GM04503 (cell line): ENCODE measurements at places on chromosomes 16 and 17.

DNA sequence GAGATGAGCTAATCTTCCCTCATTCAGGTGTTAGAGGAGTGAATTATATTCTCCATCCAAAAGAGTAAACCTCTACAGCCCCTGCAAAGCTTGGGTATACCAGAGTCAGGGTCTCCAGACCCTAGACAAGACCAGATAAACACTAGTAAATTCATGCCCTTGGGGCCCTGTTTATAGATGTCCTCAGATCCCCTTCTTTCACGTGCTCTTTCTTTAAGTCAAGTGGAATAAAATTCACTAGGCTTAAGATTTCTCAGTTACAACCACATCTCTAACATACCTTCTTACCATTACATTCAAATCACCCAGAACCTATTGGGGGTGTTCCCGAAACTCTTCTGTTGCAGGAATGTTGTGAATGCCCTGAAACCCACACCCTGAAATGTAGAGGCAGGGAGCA, 2.2 kb upstream of the C17orf58 start:
- no peak for DNase-seq

DNA sequence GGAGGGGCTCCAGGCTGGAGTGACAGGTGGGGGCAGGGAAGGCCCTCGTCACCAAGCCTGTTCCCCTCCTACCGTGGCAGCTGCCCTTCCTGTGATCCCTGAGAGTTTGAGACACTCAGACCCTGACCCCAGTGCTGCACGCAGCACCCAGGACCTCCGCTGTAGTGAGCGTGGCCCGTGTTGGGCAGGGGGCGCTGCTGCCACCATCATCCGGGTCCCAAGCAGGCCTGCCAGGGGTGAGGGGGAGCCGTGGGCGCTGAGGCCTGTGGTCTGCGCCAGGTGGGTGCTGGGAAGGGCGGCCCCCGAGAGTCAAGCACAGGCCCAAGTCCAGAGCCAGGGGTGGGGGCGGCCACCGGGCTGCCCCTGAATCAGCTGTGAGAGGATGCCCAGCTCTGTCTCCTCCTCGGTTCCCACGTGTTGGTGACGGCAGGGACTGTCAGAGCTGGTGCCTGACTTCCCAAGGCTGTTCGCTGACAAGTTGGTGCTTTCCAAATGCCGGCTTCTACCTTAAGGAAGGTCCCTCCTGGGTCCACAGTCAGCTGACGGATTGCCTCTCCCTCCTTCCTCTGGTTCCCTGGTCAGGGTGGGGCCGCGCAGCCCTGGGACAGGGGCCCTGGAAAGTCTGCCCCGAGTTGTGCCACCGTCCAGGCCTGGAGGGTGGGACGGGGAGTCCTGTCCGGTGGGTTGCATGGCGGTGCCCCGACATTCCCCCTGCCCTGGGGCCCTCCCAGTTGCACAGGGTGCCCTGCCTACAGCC, 31.1 kb downstream of the TPSG1 start:
- DNase-seq = no peak

DNA sequence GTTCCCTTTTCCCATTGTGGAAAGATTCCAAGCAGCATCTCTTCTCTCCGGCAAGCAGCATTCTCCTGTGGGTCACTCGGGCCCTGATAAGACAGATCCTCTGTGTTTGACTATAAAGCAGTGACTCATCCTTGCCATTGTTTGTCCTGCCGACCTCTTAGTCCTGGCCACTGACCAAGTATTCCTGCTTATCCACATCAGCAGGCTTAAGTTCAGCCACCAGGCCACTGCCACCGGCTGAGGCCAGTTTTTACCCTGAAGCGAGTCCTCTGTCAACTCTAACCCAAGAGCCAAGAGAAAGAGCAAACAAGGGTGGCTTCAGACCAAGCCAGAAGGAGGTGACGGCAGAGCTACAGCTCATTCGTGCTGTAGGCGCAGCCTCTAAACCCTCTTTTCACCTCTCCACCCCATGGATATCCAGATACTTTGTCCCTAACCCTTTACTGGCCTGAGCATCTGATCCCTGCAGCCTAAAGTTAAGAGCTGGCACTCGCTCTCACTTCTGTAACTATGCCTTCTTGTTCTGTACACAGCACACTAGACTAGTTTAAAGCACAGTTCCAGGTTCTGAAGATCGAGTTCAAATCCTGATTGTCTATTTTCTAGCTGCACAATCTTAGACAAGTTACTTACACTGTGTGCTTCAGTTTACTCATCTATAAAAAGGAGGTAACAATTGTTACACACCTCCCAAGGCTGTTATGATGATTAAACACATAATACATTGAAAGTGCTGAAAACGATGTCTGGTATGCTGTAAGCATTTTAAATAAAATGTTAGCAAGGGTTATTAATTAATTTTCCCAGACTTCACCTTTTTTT, 31.0 kb downstream of the SOX9 start:
- DNase-seq = no peak

DNA sequence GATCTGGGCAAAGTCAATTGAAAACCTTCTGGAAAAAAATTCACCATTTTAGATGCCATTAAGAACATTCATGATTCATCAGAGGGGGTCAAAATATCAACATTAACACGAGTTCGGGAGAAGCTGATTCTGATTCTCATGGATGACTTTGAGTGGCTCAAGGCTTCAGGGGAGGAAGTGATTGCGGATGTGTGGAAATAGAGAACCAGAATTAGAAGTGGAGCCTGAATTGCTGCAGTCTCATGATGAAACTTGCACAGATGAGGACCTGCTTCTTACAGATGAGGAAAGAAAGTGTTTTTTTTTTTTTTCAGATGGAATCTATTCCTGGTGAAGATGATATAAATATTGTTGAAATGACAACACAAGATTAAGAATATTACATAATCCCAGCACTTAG, 12.9 kb downstream of the ITGAX start:
- DNase-seq = no peak

GRCh38 chr17:19978209-19978802, 678 bp upstream of the AKAP10 start:
- DNase-seq = no peak

GRCh38 chr16:15487336-15488284, 53.2 kb downstream of the BMERB1 start:
- no peak for DNase-seq

DNA sequence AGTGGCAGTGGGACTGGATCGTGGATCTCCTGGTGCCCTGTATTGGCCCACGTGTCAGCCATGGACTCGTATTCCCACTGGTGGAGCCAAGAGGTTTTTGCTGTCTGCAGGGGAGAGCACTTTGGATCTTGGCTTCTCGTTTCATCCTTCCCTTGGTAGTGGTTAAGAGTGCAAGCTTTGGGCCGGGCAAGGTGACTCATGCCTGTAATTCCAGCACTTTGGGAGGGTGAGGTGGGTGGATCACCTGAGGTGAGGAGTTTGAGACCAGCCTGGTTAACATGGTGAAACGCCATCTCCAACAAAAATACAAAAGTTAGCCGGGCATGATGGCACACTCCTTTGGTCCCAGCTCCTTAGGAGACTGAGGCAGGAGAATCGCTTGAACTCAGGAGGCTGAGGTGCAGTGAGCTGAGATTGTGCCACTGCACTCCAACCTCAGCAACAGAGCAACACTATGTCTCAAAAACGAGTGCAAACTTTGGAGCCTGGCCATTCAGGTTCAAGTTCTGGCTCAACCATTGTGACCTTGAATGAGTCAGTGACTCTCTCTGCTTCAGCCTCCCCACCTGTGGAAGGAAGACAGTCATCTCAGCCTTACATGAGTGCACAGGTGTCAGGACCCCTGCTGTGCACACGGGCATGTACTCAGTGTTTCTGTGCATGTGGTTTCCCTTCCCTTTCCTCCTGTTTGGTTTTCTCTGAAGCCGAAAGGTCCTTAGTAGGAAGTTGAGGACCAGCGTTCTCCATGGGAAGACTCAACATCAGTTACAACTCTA, 57.4 kb downstream of the PLCG2 start:
- DNase-seq = no peak

DNA sequence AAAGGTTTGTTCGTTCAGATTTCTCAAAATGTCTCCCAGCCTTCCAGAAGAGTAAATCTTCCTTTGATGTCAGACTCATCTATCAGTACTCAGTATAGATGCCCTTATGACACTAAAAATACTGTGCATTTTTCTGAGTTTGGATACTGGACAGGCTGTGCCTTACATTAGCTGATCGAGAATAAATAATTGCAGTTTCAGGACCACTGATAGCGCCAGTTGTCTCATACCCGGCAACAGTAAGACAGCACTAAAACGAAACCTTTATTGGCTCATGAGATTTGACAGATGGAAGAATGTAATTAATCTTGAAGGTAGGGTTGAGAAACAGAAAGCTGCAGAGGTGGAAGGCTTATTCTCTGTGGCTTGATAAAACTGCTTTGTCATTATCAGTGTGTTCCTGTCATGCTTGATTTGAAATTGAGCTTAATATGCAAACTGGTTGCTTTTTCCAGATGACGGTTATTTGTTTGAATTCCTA, 1.2 kb downstream of the ATP6V0A1 start:
- no peak for DNase-seq

- DNase-seq = no peak
These were observed 4.4 kb downstream of the GJD3 start for GRCh38 chr17:40360091-40360490.

DNA sequence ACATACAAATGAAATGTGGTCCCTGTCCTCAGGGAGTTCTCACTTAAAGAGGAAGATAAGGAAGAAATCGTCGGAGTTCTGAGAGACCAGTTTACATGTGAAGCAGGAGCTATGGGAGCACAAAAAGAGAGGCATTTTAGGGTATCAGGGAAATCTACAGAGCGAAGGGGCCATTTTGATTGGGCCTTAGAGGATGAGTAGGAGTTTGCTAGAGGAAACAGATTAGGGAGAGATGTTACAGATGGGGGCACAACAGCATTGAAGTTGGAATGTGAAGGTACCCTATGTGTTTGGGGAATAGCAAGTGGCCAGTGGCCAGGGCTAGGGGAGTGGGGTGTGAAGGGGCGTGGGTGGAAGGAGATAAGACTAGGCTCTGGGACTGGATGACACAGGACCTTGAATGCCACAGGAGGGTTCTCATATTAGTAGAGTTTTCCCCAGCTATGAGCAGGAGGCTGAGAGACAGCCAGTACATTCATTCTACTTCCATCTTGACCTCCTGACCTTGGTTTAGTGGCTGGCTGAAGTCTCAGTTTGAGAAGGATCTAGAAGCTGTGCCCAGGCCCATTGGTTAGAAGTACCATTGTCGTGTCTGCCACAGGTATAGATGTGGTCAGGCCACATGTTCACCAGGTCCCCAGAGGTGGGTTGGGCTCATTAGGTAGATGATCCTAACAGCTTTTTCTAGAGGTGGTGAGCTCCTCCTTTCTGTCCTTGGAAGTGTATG, 34.8 kb downstream of the CPNE2 start:
- no peak for DNase-seq

GRCh38 chr16:49987381-49987780, 37.6 kb upstream of the CNEP1R1 start:
- no peak for DNase-seq

- no peak for DNase-seq
These were observed 9.9 kb upstream of the CCL5 start for GRCh38 chr17:35889818-35890773.

- no peak for DNase-seq
These were observed 87.3 kb downstream of the MAP2K6 start for GRCh38 chr17:69501591-69502468.

DNA sequence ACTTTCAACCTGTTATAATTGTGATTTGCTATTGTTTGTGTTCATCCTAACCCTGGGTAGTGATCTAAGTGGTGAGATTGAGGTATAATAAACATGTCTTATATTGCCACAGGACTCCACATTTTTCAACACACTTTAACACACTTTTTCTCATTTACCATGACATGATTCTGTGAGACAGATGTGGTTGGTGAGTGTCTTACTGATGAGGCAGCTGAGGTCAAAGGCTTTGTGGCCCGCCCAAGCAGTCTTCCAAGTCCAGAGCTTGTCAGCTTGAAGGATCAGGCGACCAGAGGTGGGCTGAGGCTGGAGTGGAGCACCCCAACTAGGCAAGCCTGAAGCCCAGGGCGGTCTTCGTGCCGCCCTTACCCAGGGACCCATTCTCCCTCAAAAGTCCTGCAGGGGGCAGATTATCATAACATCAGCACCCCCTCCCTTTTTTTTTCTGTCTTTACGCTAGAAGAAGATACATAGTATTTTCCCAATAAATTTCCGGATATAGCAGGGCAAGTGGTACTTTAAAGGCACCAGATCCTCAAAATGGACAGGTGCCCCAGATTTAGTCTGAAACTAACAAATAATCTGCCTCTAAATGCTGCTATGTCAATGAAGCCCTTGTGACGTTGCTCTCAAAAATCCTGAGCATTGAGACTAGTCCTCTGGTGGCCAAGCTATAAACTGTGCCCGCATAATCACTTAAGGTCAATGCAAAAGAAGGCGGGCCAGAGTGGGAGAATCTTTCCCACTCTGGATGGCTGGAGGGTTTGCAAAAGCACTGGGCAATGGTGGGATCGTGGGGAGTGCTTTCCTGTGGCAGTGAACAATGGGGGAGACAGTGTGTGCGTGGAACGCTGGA, 21.1 kb downstream of the KCTD19 start:
- no peak for DNase-seq

- no peak for DNase-seq
These were observed 26.5 kb upstream of the AATK start for GRCh38 chr17:81192386-81193050.

GRCh38 chr16:81831722-81832126, 52.6 kb downstream of the PLCG2 start:
- DNase-seq = no peak

DNA sequence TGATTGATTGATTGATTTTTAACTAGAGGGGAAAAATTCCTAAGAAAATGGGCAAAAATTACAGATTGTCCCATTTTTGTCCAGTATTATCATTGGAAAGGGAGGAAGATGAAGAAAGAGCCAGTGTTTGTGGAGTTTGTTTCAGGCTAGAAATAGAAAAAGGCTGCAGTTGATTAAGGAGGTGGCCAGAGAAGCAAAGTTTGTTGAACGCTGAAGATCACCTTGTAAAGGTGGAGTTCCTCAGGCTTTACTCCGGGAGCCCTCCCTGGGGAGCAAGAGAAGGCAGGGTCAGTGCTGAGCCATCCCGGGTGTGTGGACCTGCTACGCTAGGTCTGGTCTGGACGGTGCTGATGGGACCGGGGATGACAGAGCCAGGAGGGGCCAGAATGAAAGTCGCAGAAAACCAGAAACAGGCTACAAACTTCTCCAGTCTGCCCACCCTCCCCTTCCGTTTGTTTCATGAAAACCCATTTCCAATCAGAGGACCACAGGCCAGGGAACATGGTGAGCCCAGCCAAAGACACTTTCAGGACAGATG, 222.6 kb upstream of the FOXF1 start:
- DNase-seq = no peak
